AG08396 (cell line): ENCODE measurements at places on chromosomes 7 and 10.

GRCh38 chr7:152574892-152575548, 100.9 kb downstream of the XRCC2 start:
- DNase-seq: no peak

DNA sequence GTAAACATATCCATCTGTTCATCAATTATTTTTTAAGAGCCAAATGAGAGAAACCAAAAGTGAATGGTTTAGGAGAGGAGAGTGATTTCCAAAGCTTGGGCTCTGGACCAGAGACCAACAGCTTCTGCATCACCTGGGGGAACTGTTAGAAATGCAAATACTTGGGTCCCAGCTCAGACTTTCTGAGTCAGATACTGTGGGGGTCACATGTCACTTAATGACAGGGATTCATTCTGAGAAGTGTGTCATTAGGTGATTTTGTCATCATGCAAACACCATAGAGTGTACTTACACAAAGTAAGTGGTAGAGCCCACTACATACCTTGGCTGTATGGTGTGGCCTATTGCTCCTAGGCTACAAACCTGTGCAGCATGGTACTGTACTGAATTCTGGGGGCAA, 128.5 kb upstream of the PRR15 start:
- no peak for DNase-seq

DNA sequence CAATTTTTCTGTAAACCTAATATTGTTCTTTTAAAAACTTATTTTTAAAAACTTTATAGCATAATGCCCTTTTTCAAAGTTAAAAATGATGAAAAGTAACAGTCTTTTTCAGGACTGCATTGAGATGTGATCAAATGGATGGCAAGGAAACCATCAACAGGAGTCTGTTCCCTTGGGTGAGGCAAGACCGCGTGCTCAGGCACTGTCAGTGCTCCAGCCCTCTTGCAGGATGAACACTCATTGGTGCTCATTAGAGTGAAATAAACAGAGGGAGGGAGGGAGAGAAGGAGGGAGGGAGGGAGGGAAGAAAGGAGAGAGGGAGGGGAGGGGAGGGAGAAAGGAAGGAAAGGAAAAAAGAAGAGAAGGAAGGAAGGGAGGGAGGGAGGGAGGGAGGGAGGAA, 145.7 kb upstream of the CHST15 start:
- no peak for DNase-seq

- no peak for DNase-seq
Observed at GRCh38 chr10:28619455-28619854, 57.9 kb upstream of the BAMBI start.

- DNase-seq: no peak
Observed at GRCh38 chr7:27345997-27346396, 103.4 kb downstream of the EVX1 start.

- DNase-seq: no peak
Observed at GRCh38 chr10:12729885-12730284, 271.6 kb downstream of the CCDC3 start.

- no peak for DNase-seq
Observed at GRCh38 chr10:32347363-32348022, 535 bp upstream of the EPC1 start.

DNA sequence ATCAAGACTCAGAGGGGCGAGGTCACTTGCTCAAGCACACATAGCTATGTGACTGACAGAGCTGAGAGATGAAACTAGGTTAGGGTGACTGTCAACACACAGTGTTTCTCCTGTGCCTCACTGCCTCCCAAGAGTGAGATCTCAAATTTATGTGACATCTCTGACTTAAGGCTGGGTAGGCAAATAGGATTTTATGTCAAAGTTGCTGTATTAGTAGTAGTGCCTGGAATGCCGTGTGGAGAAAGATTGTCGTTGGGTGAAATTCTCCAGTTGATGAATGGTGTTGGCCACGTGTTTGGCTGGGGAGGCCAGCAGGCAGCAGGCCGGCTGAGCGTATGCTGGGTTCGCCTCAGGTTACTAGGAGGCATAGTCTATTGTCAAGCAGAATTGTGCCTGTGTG, 148.3 kb upstream of the BMPER start:
- peak; percentile 63 for DNase-seq

DNA sequence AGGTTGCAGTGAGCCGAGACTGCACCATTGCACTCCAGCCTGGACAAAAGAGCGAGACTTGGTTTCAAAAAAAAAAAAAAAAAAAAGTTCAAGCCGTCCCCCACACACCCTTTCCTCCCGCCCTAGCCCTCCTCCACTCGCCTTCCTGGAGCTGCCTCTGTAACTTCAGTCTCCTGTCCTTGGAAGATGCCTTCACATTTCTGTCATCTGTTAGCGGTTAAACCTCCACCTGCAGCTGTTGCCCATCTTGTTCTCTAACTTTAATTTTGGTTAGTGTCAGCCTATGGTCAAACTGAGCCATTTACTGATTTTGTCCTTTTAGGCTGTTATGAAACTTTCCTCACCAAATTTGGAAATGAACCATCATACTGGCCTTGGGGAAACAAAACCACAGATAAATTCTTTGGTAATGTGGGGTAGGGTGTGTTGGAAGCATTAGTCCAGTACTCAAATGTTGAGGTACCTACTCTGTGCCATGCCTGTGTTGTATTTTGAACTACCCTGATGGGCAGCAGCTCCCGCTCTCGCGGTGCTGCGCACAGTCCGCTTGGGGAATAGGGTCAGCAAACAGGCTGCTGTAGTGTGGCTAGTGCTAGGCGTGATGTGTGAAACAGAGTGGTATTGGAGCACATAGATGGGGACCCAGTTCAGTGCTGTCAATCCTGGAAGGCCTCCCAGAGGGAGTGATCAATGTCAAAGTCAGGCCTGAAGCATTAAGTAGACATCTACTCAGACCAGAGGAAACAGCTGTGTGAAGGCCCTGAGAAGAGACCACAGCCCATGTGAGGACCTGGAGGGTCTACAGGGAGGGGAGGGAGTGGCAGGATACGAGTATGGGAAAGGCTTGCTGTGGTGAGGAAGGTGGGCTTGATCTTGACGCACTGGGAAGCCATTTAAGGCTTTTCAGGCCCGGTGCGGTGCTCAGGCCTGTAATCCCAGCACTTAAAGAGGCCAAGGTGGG, 26.9 kb downstream of the SFXN4 start:
- DNase-seq: no peak

DNA sequence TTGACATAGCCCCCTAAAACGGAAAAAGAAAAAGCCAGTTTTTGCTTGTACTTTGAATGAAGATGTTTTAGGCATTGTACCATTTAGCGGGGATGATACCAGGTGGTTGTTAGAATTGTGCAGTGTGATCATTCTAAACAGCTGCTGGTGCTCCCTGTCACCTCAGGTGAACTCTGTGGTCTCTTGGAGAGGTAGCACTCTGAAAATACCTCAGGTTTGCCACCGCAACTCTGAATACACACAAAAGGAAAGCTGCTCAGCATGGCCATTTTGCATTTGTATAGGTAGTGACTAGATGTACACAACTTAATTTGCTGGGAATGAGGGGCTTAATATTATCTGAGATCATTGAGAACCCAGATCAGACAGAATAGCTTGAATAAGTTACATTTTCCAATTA, 52.6 kb downstream of the PLEKHA8 start:
- no peak for DNase-seq

- no peak for DNase-seq
Observed at GRCh38 chr7:52726493-52726892, 308.9 kb upstream of the POM121L12 start.

- no peak for DNase-seq
Observed at GRCh38 chr7:97017192-97018125, 7.2 kb downstream of the DLX5 start.

DNA sequence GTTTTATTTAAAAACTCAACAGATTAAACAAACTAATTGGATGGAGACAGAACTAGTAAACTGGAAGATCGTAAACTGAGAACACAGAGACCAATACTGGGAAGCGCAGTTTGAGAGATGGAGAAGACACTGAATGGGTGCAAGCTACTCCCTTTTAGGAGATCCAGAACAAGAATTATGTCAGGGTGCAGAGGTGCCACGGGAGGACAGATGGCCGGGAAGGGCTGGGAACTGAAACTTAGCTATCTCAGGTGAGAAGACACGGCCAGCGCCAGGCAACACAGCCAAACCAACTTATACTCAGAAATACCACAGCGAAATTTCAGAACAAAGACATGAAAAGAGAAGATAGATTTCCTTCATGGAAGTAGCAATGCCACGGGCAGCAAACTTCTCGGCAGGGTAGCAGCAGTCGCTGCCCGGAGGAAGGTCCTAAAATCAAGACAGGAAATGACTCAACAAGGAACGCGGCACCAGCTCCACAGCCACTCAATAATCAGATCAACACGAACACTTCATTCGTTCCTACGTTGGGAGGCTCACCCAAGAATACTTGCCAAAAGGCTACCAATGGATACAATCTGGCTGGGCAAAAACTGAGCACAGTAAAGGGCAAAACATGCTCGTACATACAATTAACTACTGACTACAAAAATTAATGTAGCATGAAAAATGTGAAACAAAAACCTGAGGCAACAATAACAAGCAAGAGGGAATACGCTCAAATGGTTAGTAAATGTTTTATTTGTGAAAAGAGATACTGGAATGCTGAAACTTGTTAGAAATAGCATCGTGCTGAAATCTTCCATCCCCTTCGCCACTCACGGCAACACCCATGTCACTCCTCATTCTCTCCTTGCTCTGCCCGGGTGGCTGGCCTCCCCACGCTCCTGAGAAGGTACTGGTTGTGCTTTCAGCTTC, 2.2 kb upstream of the LRRC27 start:
- DNase-seq: no peak

- no peak for DNase-seq
Observed at GRCh38 chr7:28605427-28606085, 193.2 kb downstream of the CREB5 start.

- no peak for DNase-seq
Observed at GRCh38 chr7:99831595-99831994, 3.8 kb downstream of the CYP3A43 start.

GRCh38 chr7:31602041-31602625, 84.9 kb upstream of the PPP1R17 start:
- DNase-seq: no peak

DNA sequence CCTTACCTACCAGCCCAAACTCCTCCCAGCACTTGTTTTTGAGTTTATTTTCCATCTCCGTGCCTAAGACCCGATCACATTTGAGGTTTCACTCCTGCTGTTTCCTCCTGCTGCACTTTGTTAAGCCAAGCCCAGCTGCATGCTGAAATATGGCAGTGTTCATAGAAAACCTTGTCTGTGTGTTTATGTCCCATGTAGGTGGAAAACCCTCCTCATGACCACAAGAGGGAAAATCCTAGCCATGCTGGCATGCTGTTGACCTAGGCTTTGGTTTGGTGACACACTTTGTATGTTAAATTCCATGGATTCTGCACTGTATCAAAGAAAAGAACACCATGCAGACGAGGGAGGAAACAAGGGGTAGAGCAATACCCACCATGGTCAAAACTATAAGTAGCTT, 154.4 kb downstream of the CUBN start:
- DNase-seq: no peak

DNA sequence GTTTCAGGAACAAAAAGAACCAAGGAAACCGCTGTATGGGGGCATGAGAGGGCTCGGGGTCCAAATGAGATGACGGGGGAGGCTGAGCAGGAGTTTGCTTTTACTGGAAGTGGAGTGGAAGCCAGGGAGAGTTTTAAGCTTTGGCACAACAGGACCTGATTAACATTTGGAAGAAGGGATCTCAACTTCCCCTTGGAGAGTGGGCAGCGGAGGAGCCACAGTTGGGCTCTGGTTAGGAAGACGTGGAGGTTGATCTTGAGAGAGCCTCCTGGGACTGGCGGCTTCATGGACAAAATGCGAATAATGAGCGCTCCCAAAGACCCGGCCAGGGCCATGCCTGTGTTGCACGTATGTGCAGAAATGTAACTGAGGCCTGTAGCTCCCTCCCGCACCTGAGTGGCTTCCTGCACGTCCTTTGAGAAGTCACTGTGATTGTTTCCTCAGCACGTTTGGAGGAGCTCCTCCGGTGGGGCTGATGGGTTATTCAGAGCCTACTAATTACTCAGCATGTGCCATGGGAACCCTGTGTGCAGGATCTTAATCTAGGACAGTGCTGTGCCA, 595.3 kb upstream of the MGMT start:
- DNase-seq: no peak

DNA sequence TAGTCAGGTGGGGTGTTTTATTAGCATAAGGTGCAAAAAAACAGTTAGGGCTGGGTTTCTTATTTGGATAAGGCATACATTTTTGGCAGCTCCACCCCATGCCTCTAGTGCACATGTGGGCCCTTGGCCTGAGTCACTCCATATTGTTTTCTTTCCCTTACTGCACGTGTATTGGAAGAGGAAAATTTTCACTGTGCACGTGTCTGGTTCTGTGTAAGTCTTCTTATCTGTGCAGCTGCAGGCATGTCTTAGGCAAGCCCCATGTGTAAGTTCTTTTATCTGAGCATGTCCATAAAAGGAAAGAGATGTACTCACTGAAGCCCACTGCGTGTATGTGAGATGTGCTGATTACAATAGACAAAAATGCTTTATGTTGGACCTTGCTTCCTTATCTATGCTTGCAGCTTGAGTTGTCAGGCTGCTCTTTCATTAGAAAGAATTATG, 540.3 kb upstream of the IGFBP3 start:
- no peak for DNase-seq

DNA sequence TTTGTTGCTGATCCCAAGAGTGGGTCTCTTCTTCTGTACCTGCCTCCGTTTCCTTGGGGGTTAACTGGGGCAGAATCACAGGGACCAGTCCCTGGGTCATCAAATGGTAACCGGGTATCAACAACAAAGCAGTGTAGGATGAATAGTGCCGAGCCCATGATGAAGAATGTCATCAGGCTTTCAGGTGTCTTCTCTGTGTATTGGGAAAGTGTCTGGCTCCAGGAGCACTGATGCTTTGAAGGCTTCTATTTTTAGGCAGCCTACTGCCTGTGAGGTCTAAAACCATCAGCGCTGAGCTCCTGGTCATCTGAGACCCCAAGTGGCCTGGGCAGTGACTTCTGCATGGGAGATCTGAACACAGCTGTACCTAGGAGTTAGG, 48.2 kb upstream of the SHH start:
- no peak for DNase-seq
